ENCODE measurements at places on chromosomes 1 and 21.

DNA sequence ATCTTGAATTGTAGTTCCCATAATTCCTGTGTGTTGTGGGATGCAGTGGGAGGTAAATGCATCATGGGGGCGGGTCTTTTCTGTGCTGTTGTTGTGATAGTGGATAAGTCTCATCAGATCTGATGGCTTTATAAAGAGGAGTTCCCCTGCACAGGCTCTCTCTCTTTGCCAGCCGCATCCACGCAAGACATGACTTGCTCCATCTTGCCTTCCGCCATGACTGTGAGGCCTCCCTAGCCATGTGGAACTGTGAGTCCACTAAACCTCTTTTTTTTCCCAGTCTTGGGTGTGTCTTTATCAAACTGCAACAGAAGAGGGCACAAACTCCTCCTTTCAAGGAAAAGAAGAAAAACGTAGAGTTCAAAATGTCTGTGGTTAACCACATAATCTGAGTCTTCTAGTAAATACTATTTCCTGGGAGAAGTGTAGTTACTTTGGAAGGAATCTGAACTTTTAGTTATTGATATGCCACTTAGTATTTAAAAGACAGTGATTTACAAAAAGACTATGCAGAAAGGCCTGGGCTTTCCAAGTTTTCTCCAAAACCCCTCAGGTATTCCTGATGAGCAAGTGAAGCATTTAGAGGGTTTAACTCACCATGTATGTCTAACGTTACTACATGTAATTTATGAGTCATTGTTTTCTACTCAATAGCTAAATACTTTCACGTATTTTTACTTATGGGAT, 10.0 kb downstream of the ADAMTS1 start:
- peak; percentile 80 for DNase-seq

- DNase-seq = peak; percentile 58
Measured at GRCh38 chr1:162678439-162678838, 46.2 kb downstream of the DDR2 start.

- no peak for DNase-seq
Measured at GRCh38 chr1:211329764-211330201, 3.1 kb downstream of the TRAF5 start.

- DNase-seq = no peak
Measured at GRCh38 chr1:220785166-220786056, 1.3 kb upstream of the MTARC1 start.

- DNase-seq = no peak
Measured at GRCh38 chr1:68141071-68142021, 90.9 kb upstream of the DIRAS3 start.

- DNase-seq = no peak
Measured at GRCh38 chr21:34590520-34590919, 24.4 kb downstream of the RCAN1 start.

DNA sequence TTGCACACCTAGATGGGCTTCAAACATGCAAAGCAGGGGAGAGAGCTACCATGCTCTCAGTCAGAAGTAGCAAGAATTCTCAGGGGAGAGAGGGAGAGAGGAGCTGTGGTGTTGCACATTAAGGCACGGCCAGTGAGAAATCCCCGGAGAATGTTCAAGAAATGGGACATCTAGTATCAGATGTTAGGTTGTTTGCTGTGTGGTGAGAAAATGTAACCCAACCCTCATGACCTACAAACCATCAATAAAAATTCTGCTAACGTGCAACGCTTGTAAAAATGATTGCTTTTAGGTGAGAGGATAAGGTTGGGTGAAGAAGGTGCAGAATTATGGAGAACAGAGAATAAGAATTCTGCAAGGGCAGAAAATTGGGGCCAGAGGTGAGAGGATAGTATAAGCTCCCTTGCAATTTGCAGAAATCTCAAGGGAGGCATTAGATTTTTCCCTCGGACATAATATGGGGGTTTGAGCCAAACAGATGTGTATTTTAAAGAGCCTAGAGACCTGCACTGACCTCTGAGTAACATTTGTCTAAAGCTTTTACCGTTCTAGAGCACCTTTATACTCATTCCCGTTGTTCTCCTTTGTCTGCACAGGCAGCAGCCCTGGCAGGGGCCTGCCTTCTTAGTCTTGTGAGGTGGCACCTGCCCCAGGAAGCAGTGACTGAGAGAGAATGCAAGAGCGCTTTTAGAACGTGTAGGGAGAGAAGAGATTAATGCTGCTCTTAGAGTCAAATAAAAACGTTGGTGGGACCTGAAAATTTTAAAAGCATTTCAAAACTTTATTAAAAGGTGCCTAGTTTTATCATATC, 25.4 kb upstream of the KIAA0040 start:
- DNase-seq = no peak

GRCh38 chr21:44616591-44616926, 4.7 kb downstream of the KRTAP10-8 start:
- DNase-seq = no peak

- no peak for DNase-seq
Measured at GRCh38 chr1:184535191-184535970, 148.6 kb downstream of the C1orf21 start.

DNA sequence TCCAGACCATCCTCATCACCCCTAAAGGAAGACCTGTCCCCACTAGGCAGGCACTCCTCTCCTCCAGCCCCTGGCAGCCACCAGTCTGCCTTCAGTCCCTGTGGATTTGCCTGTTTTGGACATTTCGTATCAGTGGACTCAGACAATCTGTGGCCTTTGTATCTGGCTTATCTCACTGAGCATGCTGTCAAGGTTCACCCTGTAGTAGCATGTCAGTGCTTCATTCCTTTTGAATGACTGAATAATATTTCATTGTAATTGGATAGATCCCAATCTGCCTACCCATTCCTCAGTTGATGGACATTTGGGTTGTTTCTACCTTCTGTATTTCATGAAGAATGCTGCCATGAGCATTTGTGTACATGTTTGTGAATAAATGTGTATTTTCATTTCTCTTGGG, 32.9 kb upstream of the RNF187 start:
- no peak for DNase-seq

GRCh38 chr1:168360151-168361021, 79.7 kb downstream of the TBX19 start:
- DNase-seq = no peak

DNA sequence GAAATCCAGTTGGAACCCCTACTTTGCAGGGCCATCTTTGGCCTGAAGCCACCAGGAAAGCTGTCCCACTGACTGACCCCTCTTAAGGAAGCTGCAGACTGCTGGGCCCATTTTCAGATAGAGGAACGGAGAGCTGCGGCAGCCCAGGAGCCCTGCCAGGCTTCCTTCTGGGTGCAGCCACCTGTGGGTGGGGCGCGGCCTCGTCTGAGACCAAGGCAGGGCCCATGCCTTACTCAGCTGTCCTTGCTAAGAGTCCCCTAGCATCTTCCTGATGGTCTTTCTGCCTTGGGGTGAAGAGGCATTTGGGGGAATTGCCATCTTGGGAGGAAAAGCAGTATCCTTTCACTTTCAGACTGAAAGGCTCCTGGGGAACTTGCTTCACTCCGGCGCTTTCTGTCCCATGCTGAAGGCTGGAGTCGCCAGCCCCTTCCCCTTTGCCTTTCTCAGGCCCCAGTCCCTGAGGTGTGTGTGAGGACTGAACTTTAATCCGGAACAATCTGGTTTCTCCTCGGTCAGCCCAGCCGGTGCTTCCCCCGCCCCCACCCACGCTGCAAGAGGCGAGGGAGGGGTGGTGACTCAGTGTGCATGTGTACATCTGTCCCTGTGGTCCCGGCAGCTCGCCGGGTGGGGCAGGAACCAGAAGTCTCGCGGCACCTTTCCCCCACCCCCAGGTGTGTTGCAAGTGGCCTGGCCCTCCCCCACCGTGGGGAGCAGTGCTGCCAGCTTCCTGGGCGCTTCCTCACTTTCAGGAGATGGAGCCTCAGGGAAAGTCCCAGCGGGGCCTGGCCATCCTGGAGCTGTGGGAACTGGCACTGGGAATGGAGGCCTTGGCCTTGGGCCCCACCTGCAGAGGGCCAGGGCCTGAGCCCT, 5.1 kb downstream of the ZC3H12A start:
- peak; percentile 97 for DNase-seq

DNA sequence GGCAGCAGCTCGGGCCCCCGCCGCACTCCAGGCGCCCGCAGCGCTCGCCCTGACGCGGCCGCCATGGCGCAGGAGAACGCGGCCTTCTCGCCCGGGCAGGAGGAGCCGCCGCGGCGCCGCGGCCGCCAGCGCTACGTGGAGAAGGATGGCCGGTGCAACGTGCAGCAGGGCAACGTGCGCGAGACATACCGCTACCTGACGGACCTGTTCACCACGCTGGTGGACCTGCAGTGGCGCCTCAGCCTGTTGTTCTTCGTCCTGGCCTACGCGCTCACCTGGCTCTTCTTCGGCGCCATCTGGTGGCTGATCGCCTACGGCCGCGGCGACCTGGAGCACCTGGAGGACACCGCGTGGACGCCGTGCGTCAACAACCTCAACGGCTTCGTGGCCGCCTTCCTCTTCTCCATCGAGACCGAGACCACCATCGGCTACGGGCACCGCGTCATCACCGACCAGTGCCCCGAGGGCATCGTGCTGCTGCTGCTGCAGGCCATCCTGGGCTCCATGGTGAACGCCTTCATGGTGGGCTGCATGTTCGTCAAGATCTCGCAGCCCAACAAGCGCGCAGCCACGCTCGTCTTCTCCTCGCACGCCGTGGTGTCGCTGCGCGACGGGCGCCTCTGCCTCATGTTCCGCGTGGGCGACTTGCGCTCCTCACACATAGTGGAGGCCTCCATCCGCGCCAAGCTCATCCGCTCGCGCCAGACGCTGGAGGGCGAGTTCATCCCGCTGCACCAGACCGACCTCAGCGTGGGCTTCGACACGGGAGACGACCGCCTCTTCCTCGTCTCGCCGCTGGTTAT, 2.8 kb downstream of the KCNJ9 start:
- no peak for DNase-seq

DNA sequence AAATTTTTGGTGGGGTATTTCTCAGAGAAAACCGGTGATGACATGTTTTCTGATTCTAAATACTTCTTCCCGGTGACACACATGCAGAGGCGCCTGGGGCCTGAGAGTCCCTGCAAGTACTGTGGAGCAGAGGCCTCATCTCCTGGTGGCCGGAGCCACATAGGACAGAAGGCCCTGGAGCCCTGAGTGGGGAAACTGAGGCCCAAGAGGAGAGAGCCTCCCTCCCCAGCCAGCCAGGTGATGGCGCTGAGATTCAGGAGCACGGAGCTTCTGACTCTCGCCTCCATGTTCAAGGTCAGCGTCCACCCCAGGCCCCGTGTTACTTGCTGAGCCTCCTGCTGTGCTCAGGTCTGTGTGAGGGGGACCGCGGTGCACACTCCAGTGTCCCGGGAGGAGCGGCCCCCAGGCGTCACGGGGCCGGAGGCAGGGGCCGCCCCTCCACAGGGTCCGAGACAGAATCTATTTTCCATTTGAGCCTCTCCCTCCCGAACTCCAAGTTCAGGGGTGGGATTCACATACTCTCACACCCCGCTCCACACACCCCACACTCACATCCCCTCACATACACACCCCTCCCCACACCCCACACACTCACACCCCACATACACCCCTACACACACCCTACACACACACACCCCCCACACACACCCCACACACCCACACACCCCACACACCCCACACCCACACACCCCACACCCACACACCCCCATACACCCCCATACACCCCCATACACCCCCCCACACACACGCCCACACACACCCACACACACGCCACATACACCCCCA, 43.8 kb downstream of the SLX9 start:
- no peak for DNase-seq

- no peak for DNase-seq
Measured at GRCh38 chr1:159928491-159929050, 3.3 kb upstream of the TAGLN2 start.

GRCh38 chr1:229757226-229757625, 131.2 kb downstream of the URB2 start:
- DNase-seq = peak; percentile 90

- DNase-seq = no peak
Measured at GRCh38 chr1:61496501-61496900, 228.4 kb downstream of the TM2D1 start.

- peak; percentile 94 for DNase-seq
Measured at GRCh38 chr1:42941640-42942330, 16.9 kb downstream of the SLC2A1 start.

DNA sequence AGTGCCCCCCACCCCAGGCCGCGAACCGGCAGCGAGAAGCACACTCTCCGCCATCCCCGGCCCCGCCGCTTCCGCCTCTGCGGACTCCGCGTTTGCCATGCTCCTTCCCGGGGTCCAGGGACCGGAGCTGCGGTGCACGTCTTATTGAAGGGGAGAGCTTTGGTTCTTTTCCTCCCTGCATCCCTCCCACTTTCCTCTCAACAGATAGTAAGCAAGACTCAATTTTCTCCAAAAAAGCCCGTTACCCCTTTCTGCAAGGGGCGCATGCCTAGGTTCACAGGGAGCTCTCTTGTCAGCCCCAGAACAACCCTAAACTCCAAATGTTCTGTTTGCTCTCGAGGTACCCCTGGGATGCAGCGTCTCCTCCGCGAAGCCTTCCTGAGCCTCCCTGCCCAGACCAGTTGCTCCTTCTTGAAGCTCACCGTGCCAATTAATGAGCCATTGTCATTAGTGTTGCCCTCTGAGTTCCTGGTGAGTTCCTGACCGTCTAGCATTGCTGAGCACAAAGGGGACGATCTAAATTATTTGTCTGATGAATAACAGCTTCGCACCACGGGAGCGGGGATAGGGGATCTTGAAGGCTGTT, 8.1 kb downstream of the FOXD3 start:
- DNase-seq = no peak

GRCh38 chr1:26723013-26723991, 27.5 kb downstream of the ARID1A start:
- DNase-seq = peak; percentile 40

- no peak for DNase-seq
Measured at GRCh38 chr1:150627826-150628410, 1.5 kb downstream of the ENSA start.

DNA sequence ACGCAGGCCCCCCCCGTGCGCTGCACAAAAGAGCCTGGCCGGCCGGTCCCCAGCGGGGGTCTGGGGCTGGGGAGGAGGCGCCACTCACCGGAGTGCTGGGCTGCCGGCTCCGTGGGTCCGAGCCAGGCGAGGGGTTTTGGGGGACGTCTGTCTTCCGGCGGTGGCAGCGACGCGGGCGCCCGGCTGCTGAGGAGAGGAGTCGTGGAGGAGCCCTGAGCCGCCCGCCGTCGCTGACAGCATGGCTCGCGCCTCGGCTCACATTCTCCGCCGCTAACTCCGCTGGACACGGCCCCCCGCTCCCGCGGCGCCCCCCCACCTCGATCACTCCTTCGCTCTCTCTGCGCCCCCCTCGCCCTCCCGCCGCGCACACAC, 649 bp downstream of the AHDC1 start:
- no peak for DNase-seq

GRCh38 chr1:221204055-221204833, 325.0 kb downstream of the HLX start:
- DNase-seq = no peak

DNA sequence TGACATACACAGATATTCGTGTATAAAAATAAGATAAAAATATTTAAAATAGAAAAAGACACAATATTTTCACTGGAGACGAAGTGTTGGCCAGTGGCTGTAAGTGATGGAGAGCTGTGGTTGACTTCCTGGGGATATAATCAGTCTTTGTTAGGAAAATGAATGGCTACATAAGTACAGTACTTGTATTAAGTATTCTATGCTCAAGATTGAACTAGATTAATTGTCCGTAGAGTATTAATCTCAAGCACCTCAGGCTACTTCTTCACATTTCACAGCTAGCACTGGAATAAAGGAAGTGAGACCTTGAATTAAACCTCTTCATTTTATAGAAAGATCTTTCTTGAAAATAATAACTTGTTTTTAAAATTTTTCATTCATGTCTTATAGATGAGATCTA, 39.0 kb upstream of the RGS5 start:
- DNase-seq = no peak

- no peak for DNase-seq
Measured at GRCh38 chr1:171973421-171973820, 132.1 kb downstream of the DNM3 start.
